ENCODE measurements at places on chromosomes 1 and 21. TPM values are rescaled to one million over a fixed set of nuclear protein-coding genes. Genes with fewer than 3 reads are reported as not detected.

DNA sequence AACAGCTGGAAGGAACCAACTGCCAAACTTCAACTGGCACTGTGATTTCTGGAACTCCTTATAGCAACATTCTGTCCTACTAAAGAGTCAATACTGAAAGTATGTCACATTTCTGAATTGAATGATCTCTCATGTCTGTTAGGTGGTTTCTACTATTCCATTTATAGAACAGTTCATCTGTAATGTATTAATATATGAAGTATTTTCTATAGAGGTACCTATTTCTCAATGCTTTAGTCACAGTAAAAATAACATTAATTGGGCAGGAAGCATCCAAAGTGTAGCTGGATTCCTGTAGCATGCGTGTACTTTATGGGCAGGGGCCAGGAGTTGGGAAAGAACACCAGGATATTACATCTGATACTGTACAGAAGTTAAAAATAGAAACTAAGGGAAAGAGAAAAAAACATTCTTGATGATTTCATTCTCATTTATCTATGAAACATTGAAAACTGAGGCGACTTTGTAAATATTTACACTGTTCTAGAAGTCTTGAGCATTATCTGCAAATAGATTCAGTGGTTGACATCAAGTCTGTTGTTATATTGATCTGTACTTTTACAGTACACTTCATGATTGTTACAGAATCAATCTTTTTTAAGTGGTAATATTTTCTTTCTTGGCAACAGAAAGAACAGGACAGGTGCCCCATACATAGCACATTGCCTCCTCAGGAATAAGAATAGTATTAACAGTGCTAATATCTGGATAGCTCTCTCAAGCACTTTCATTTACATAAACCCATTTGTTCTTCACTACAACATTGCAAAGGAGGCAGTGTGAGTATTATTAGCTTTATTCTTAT, 6.2 kb upstream of the ZNF281 start:
- peak; percentile 96 for DNase-seq

- DNase-seq = peak; percentile 52
Observed at GRCh38 chr1:41622859-41623732, 138.6 kb upstream of the EDN2 start.

METTL25B gene
- total RNA-seq = 23.3 TPM

DNA sequence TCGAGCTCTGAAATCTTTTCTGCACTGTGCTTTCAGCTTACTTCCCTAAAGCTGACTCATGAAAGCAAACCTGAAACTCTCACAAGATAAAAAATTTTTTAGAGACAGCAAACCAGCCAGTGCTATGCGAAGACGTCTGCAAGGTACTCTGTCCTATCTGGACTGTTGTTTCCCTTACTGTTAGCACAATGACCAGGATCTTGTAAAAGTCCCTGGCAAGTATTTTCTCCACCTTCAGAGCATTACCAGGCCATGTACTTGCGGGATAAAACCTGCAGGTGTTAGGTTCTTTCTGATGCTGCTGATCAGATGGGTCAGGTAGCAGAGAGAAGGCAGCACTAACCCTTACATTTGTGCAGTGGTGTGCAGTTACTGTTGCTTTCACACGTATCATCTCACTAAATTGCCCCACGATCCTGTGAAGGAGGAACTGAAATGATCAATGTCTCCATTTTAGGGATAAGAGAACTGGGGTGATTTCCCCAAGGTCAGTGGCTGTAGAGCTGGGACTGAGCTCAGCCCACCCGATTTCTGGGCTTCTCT, 56.6 kb downstream of the PLXNA2 start:
- DNase-seq = no peak

- peak; percentile 10 for DNase-seq
Observed at GRCh38 chr1:217554849-217555248, 76.0 kb downstream of the GPATCH2 start.

GBP2 gene
- total RNA-seq = 71.9 TPM

ADGRB2 gene
- 8.3 TPM for total RNA-seq

GRCh38 chr1:161185732-161186311, 8.5 kb upstream of the B4GALT3 start:
- no peak for DNase-seq

DNA sequence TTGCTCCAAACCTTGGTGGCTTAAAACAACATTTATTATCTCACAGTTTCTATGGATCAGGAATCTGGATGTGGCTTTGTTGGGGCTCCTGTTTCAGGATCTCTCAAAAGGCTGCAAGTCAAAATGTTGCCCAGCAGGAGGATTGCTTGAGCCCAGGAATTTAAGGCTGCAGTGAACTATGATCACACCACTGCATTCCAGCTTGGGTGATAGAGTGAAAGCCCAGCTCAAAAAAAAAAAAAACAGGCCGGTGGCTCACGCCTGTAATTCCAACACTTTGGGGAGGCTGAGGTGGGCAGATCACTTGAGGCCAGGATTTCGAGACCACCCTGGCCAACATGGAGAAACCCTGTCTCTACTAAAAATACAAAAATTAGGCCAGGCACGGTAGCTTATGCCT, 30.0 kb downstream of the BCAS2 start:
- no peak for DNase-seq

DNA sequence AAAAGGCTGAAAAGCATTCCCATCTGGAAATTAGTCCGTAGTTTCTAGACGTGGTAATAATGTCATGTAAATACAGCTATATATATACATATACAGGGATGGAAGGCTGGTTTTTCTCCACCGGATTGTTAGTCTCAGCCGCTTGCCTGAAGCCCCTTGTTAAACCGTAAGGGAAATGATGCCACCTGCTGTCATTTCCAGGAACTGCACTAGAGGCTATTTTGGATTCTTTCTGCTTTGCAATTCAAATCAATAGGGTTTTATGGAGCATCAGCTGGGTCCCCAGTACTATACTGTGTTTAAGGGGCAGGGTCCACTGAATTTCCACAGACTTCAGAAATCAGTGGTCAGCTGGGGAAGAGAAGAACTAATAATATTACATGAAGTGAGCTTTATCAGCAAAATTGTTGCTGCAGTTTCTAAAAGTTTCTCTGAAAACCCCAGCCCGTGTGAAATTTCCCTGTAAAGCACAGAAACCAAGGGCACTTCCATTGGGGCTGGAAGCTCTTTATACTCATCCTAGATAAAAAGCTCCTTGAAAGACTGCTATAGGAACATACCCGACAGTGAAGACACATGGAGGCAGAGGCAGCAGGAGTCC, 33.8 kb upstream of the MPZL1 start:
- DNase-seq = peak; percentile 76

NTNG1 gene
- total RNA-seq = 5.8 TPM

- peak; percentile 76 for DNase-seq
Observed at GRCh38 chr1:32063261-32063681, 9.5 kb upstream of the TMEM39B start.

DNA sequence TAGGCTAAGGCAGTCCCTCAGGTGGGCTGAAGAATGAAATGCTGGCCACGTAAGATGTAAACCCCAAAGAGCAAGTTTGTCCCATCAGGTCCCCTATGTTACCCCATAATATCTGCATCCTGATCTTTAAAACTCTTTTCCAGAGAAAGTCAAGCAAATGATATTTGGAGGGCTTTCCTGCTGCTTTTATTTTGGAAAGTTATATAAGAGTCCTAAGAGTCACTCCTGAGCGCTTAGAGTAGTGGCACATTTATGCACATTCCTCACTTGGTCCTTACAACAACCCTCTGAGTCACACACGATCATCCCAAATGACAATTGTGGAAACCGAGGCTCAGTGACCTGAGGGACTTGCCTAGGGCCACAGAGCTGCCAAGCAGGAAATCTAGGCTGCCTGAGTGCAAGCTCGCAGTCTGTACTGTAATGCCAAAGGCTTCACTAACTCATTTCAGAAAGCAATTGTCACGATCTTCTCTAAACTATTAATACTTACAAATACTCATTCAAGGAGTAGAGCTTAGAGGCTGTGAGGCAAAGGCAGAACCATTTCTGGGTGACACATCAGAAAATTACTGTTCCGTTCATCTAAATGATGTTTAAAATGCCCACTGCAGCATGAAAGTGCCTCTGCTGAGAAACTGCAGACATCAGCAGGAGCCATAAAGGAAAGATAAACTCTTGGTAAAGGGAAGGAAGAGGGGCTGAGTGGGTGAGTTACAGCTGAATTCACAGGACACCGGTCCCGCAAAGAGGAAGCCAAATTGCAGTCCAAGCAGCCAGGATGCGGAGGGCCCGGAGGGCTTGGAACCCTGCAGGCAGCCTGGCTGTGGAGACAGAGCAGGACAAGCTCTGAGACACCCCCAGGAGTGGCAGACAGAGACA, 30.8 kb downstream of the CAPZB start:
- DNase-seq = no peak

DNA sequence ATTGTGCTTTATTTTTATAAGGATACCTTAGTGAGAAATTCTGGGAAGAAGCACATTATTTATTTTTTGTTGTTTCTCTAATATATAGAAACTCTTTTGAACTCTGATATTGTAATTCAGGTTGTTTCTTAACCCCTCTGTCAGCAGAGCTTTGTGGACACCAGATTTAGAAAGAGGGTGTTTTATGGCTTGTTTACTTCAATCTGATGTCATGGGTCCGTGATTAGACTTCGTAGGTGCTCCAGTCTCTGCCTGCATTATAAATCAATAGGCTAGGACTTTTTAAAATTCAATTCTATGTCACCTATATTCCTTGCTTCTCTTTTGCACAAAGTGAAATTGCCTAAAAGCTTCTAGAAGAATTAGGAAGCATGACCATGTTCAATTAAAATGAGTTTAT, 47.3 kb upstream of the CCDC190 start:
- DNase-seq = no peak

ERRFI1 gene
- 127 TPM for total RNA-seq

- peak; percentile 49 for DNase-seq
Observed at GRCh38 chr1:226309398-226310244, 657 bp upstream of the LIN9 start.

NR1I3 gene
- not detected for total RNA-seq

PTGFRN gene
- total RNA-seq = 144 TPM

GRCh38 chr1:160219062-160219929, 14.1 kb downstream of the PEA15 start:
- DNase-seq = peak; percentile 77

DNA sequence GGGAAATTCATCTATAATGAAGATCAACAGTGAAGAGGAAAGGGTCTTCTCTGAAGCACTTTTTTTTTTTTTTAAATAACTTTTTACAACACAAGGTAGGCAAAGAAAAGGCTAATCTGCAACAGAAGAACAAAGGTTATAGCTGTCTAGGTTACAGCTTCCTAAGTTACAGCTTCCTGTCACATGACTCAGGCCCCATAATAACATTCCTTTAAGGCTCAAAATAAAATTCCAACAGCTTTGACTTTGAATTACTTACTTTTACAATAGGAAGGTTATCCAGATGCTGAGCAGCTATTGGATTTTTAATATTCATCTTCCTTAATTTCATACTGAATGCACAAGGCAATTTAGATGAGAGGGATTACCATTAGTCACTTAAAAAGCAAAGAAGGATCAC, 40.4 kb upstream of the TMEM61 start:
- peak; percentile 51 for DNase-seq

DNA sequence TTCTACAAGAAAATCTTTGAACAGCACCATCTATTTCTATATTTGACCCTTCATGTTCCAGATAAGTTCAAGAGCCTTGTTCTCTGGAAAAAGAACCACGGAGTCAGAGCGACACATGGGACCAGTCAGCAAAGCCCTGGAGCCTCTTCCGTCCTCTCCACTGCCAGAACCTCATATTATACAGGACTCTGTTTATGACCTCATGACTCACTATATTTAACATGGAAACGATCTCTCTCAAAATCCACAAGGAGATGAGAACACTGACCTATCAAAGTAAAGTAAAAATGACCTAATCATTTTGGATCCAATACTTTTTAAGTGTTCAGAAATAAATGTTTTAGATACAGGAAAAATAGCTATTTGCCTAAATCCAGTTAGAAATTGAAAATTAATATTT, 124.6 kb upstream of the KRTAP19-8 start:
- DNase-seq = peak; percentile 22

GRCh38 chr21:26719750-26720149, 125.5 kb downstream of the ADAMTS1 start:
- DNase-seq = no peak

- DNase-seq = no peak
Observed at GRCh38 chr1:205542367-205542766, 37.9 kb downstream of the CDK18 start.

GRCh38 chr1:61419657-61420056, 305.3 kb downstream of the TM2D1 start:
- no peak for DNase-seq

NHLH1 gene
- total RNA-seq = not detected

FMO1 gene
- not detected for total RNA-seq

KRTAP10-10 gene
- not detected for total RNA-seq

DNA sequence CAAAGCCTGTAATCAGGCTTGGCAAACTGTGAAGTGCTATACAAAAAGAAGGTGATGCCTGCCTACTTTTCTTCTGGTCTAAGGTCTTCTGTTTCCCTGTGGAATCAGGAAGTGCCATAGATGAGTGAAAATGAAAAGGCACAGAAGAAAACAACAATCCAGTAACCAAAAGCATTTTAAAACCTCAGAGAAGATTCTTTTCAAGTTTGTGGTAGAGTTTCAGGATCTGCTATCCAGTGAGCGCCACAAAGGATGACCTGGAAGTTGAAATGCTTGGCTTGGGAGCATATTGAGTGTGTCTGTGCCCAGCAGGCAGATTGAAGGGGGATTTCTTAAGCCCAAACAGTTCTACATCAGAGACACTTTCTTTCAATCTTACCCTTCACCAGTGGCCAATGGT, 272.2 kb downstream of the PAPPA2 start:
- DNase-seq = no peak

DNA sequence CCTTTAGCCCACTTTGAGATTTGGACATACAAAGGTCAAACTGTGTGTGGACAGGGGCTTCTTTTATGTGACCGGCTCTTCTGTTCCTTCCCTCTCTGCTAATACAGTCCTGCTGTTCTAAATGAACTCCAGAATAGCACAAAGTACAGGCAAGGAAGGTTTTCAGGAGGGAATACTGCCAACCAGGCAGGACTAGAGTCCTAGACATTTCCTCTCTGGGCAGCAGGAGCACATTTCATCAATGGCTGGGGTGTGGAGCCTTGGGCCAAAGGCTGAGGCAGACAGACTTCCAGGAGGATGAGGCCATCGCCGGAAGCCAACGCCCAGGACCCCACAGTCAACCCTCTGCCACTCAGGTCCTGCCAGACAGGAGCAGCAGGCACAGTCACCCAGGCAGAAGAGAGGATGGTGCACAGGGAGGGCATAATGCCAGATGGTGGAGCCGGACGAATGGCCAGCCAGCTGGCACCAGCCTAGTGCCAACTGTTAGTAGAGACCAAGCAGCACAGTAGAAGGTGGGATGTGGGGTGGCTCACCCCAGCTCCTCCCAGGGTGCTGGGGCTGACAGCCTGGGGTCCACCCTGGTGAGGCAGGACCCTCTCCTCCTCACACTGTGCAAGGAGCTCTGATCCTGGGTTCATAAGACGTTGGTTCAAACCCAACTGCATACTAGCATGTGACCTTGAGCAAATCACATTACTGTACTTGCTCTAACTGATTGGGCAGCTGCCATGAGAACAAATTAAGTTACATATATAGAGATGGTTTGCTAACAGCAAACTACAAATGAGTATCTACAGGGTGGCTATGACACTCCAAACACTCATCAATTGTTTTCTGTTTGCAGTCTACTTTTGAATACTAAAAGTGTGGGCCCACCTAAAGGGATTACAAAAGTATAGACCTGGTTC, 410.7 kb downstream of the SIPA1L2 start:
- DNase-seq = no peak

GRCh38 chr1:20401405-20402010, 84.5 kb downstream of the CAMK2N1 start:
- no peak for DNase-seq

PLXNA2 gene
- total RNA-seq = 2.0 TPM

RBP7 gene
- total RNA-seq = not detected
